Ascending aorta (tissue), 2 donors: ENCODE measurements at places on chromosomes 4 and X.

GRCh38 chr4:31735004-31735403 lies 1014.8 kb downstream of the PCDH7 start:
- DNase-seq: no peak
- H3K4me1 ChIP-seq: no peaks in the 10 kb centered on the region
- no peaks in the 10 kb centered on the region for H3K36me3 ChIP-seq
- no peak overlapping the region for H3K4me3 ChIP-seq
- H3K27ac ChIP-seq: no peak overlapping the region

GRCh38 chr4:28879900-28880299 lies 1840.3 kb upstream of the PCDH7 start:
- H3K27ac ChIP-seq: no peak overlapping the region
- no peak overlapping the region for H3K4me3 ChIP-seq
- H3K4me1 ChIP-seq: no peaks in the 10 kb centered on the region
- H3K27me3 ChIP-seq: no peaks in the 10 kb centered on the region
- no peak for DNase-seq

DNA sequence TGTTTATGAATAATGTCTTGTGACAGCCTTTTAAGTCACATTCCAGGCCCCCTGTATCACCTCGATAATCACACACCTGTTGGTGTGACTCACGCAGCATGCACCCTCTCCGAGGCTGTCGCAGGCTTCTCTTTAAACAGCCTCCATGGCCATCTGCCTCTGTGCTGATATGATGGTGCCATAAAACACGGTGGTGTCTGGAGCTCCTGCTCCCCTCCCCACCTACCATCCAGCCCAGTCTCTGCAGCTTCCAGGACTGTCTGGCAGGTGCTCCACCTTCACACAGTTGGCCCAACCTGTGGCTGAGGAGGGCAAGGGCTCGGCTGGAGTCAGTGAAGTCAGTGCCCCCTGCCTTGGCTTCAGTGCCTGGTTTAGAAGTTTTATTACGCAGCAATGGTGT lies 173.8 kb upstream of the RPL34 start:
- H3K27me3 ChIP-seq: no peaks in the 10 kb centered on the region
- no peak overlapping the region for H3K4me3 ChIP-seq
- no peak overlapping the region for H3K27ac ChIP-seq
- no peak for DNase-seq
- H3K36me3 ChIP-seq: no peaks in the 10 kb centered on the region

DNA sequence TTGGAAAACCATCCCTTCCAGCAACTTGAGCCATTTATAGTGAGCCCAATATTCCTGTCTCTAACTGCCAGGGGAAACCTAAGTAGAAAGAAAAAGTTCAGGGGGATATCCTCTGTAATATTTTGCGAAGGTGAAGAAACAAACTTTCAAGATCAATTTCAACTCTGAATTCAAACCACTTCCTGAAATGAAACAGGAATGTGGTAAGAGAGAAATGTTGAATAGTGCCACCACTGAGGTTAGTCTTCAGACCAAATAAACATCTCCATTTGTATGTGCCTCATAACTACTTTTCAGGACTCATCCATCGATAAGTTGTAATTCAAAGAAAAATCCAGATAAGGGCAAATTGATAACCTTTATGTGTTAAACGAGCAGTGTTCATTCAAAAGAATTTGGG lies 128.7 kb downstream of the GABRB1 start:
- no peaks in the 10 kb centered on the region for H3K4me1 ChIP-seq
- no peak for DNase-seq
- no peaks in the 10 kb centered on the region for H3K27me3 ChIP-seq
- H3K4me3 ChIP-seq: no peak overlapping the region

- no peak for DNase-seq
- H3K27ac ChIP-seq: no peak overlapping the region
- no peaks in the 10 kb centered on the region for H3K36me3 ChIP-seq
- H3K27me3 ChIP-seq: no peaks in the 10 kb centered on the region
- no peaks in the 10 kb centered on the region for H3K4me1 ChIP-seq
These were observed 10.8 kb upstream of the HHIP start for GRCh38 chr4:144634978-144635747.

GRCh38 chr4:56426273-56426672 lies 9.1 kb downstream of the PPAT start:
- no peaks in the 10 kb centered on the region for H3K27me3 ChIP-seq
- H3K27ac ChIP-seq: no peak overlapping the region
- no peak overlapping the region for H3K4me3 ChIP-seq
- H3K4me1 ChIP-seq: no peaks in the 10 kb centered on the region

DNA sequence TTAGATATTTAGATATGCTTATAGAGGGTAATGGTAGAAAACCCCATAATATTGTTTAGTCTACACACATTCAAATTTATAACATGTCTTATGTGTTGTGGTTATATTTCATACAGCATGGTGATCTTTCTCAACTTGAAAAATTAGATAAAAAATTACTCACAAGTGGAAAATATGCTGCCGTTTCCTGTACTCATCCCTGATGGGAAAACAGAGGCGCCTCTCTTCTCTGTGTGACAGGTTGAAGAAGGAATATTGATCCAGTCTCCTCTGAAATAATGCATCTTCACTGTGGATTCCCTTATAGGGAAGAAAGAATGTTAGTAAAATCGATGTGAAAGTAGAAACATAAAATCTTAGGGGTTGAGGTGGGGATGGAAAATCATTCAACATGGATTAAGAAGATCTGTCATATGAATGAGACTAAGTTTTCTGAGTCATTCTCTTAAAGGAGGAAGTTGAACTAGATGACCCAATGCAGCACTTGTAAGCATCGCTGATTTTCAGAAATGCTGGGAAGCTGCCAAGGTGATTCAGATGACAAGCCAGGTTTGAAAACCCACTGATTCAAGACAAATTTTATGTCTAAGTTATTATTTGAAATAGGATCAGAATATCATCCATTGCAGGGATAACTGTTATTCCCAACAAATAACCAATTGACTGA lies 70.7 kb downstream of the ANKRD50 start:
- no peaks in the 10 kb centered on the region for H3K4me1 ChIP-seq
- H3K36me3 ChIP-seq: no peaks in the 10 kb centered on the region
- H3K27ac ChIP-seq: no peak overlapping the region
- no peak overlapping the region for H3K4me3 ChIP-seq

DNA sequence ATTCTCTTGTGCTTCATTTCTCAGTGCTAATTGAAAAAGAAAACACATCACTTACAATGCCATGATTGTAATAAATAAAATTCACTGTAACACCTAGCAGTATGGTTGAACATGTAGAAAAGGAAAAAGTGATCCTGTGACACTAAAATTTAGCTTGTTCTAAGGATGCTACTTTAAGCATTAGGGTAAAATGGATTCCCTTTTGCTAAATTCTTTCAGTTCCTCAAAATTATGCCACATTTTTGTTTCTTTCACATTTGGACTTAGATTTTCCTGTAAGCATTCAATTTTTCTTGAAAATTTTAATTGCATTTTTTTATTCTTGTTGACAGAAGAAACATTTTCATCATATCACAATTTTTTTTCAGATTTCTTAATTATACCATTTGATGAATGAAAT lies 19.4 kb downstream of the TET2 start:
- no peaks in the 10 kb centered on the region for H3K27me3 ChIP-seq
- H3K27ac ChIP-seq: no peak overlapping the region
- H3K36me3 ChIP-seq: peaks cover 5% of the 10 kb centered on the region
- DNase-seq: no peak

GRCh38 chr4:120630427-120630826 lies 292.1 kb downstream of the PRDM5 start:
- no peaks in the 10 kb centered on the region for H3K36me3 ChIP-seq
- DNase-seq: no peak
- H3K4me1 ChIP-seq: no peaks in the 10 kb centered on the region
- no peak overlapping the region for H3K27ac ChIP-seq
- no peaks in the 10 kb centered on the region for H3K27me3 ChIP-seq
- no peak overlapping the region for H3K4me3 ChIP-seq

- no peak for DNase-seq
- H3K4me1 ChIP-seq: no peaks in the 10 kb centered on the region
- H3K36me3 ChIP-seq: no peaks in the 10 kb centered on the region
- H3K27me3 ChIP-seq: no peaks in the 10 kb centered on the region
These were observed 41.0 kb downstream of the TFDP3 start for GRCh38 chrX:133177202-133177601.

DNA sequence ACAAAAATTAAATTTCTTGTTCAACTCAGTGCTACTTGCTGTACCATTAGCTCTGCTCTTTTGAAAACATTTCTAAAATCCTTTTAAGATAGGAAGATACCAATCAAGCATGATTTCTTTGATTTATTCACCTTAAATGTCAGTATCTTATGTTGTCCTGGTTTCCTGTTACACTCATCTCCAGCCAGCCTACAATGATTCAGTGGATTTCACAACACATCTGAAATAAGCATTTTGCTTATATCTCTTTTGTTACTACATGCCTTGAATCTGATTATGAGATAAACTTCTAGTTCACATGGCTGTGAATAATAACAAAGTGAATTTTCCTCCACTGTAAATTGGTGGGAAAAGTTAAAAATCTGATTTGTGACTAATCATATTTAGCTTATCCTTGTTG lies 112.5 kb upstream of the BMP3 start:
- H3K4me3 ChIP-seq: no peak overlapping the region
- H3K4me1 ChIP-seq: no peaks in the 10 kb centered on the region
- no peak overlapping the region for H3K27ac ChIP-seq
- DNase-seq: no peak
- no peaks in the 10 kb centered on the region for H3K27me3 ChIP-seq
- H3K36me3 ChIP-seq: no peaks in the 10 kb centered on the region

DNA sequence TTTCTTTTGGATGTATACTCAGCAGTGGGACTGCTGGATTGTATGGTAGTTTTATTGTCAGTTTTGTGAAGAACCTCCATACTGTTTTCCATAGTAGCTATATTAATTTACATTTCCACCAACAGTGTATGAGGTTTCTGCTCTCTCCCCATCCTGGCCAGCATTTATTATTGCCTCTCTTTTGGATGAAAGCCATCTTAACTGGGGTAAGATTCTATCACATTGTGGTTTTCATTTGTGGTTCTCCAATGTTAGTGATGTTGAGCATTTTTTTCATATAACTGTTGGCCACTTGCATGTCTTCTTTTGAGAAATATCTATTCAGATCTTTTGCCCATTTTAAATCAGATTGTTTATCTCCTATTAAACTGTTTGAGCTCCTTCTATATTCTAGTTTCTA lies 27.6 kb downstream of the QRFPR start:
- no peak for DNase-seq
- H3K4me1 ChIP-seq: no peaks in the 10 kb centered on the region
- no peaks in the 10 kb centered on the region for H3K36me3 ChIP-seq
- no peak overlapping the region for H3K27ac ChIP-seq
- H3K27me3 ChIP-seq: no peaks in the 10 kb centered on the region
- no peak overlapping the region for H3K4me3 ChIP-seq

DNA sequence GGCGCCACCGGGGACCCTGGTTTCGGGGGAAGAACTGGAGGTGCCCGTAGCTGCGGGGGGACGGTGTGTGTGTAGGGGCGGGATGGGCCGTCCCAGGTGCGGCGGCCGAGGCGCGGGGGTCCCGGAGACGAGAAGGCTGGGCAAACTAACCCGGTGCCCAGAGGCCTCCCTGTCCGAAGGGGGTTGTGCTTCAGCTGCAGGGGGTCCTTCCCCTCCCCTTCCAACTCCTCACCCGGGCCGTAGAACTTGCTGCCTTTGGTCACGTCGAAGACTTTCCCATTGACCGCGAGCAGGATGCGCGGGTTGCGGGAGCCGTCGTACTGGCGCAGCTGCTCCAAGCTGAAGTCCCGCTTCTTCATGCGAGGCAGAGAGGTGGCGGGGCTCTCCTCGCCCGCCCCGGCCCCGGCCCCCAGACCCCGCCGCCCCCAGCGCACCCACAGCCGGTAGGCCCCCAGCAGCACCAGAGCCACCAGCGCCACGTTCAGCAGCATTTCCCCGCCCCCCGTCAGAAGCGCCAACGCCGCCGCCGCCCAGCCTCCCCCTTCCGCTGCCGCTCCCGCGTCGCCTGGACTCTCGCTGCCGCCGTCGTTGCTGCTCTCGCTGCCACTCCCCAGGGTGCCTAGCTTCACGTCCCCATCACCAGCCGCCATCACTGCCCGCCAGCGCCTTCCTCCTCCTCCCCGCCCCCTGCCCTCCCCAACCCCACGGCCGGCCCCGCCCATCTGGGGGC lies at the start of gene PGRMC2:
PGRMC2 (minus strand) TSS at position 673 of the 730 bp plus-strand sequence; CDS start at position 650, 23 bp downstream.
- H3K27ac ChIP-seq: peak within 1 kb of the TSS; percentile 92
- H3K4me3 ChIP-seq: peak within 1 kb of the TSS; percentile 93
- no peak for DNase-seq
- no peaks in the 10 kb centered on the region for H3K4me1 ChIP-seq

DNA sequence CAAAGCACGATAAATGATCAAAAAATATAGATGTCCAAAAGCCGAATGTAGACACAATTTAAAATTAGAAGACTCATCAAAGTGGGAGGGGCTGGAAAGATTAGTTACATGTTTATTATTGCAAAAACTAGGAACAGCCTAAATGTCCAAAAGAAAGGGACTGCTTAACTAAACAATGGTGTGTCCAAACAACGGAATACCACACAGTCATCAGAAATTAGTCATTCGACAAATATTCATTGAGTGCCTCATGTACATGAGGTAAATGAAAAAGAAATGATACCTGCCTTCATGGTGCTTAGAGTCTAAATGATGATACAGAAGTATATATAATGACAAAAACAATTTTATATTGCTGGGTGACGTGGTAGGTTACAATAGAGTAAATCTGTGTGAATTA lies 139.7 kb downstream of the MAML3 start:
- no peak overlapping the region for H3K27ac ChIP-seq
- no peak overlapping the region for H3K4me3 ChIP-seq
- H3K4me1 ChIP-seq: no peaks in the 10 kb centered on the region
- DNase-seq: no peak

GRCh38 chr4:1407657-1408333 lies 1.6 kb upstream of the NKX1-1 start:
- H3K27me3 ChIP-seq: peaks cover 48% of the 10 kb centered on the region
- H3K27ac ChIP-seq: no peak overlapping the region
- H3K36me3 ChIP-seq: no peaks in the 10 kb centered on the region
- no peak overlapping the region for H3K4me3 ChIP-seq
- DNase-seq: no peak

DNA sequence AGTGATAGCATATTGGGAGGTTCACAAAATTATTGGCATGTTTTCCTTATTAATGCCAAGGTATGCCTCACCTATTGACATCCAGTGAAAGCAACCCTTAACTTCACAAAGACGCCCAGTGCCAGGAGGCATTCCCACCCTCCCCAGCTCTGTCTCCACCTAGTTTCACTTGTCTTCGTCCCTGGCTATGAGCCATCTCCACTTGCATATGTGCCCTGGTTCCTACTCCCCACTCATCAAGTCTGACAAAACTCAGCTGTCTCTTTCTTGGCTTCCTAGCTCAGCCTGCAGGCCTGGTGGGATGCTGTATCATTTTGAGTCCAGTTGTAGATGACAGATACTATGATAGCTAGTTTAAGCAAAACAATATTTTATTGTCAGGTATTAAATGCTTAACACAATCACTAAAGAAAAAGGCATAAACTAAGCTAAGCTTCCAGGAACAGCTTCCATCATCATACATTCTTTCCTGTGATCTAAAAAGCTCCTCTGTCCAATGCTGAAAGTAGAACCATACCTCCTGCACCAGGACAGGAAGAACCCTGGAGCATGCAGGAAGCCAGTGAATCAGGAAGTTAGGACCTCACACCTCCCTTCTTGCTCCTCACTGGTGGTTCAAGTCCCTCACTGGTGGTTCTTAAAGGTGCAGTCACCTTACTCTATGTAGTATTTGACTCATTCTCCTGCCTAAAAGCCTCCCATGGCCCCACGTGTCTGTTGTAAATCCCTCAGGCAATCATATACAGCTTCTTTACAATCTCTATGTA lies 410.3 kb upstream of the RASGEF1B start:
- no peak for DNase-seq
- H3K36me3 ChIP-seq: no peaks in the 10 kb centered on the region
- no peaks in the 10 kb centered on the region for H3K4me1 ChIP-seq
- H3K27me3 ChIP-seq: no peaks in the 10 kb centered on the region

GRCh38 chr4:88674565-88674964 lies 23.1 kb downstream of the NAP1L5 start:
- H3K4me1 ChIP-seq: no peaks in the 10 kb centered on the region
- no peak overlapping the region for H3K4me3 ChIP-seq
- no peak overlapping the region for H3K27ac ChIP-seq
- H3K27me3 ChIP-seq: no peaks in the 10 kb centered on the region
